ENCODE measurements at places on chromosomes 11 and 22. TPM values are rescaled to one million over a fixed set of nuclear protein-coding genes. Genes with fewer than 3 reads are reported as not detected.

DNA sequence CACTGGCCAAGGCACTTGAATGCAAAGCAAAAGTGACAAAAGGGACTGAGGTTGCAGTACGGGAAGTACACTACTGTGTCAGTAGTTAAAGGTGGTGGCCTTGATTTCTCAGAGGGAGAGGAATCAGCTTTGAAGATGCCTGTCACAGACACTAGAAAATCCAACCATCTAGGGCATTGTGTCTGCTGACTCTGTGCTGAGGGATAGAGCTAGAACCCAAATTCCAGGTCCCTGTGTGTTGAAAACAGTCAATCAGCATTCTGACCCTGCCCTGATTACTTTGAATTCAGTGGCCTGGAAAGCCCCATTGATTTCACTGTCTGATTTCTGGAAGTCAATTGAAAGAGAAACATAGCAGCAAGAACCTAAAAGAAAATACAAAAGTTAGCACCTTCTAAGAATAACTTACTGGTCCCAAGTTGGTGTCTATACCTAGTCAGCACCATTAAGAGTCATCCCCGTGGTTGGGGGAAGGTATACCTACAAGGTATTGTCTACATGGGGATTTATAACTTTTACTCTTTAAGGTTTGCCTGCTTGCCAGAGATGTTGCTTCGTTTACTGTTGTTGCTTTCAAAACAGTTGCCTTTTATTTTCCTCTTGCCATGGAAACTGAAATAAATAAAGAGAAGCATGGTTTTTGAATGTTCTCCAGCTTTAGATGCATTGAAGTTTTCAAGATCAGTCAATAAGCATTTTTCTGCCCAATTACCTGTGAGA is 97.3 kb downstream of the PDHX start:
- peaks cover 43% of the 10 kb centered on the region for H3K4me1 ChIP-seq
- no peak for DNase-seq
- H3K27ac ChIP-seq: peak overlapping the region; percentile 76
- H3K36me3 ChIP-seq: no peaks in the 10 kb centered on the region

The MYEOV gene
- 1.8 TPM for total RNA-seq

DNA sequence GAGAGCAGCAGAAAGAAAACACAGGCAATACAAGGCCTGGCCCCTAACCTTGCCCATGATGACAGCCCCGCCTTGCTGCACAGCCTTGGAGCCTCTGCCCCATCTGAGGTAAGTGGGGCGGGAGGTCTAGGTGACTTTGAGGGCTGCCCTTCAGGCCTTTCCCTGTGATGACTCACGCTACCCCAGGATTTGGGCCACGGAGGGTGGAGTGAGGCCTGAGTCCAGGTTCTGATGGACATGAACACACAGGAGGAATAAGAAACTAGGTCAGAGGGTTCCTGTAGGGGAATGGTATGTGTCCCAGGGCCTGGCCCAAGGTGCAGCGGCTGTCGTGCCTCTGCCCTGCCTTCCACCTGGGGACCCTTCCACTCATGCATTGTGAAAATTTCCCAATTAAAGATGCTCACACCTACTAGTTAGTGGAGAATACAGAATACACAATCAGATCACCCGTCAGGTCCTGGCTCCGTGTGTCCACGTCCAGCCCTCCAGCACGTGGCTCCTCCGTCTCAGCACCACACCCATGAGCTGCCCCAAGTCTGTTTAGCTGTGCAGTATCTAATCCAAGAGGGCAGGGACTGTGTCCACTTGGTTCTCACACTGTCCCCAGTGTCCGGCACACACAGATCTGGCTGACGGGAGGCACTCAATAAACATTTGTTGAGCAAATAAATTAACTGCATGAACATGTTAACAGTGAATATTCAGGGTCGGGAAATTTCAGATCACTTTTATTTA is 111.0 kb downstream of the CHST1 start:
- H3K27me3 ChIP-seq: peaks cover 6% of the 10 kb centered on the region
- no peaks in the 10 kb centered on the region for H3K36me3 ChIP-seq
- no peaks in the 10 kb centered on the region for H3K4me1 ChIP-seq

- H3K4me3 ChIP-seq: no peak overlapping the region
- no peak overlapping the region for H3K27ac ChIP-seq
- H3K27me3 ChIP-seq: no peaks in the 10 kb centered on the region
- H3K4me1 ChIP-seq: peaks cover 7% of the 10 kb centered on the region
Measured at GRCh38 chr11:75809991-75810390, 5.0 kb upstream of the UVRAG start.

- H3K4me1 ChIP-seq: peaks cover 34% of the 10 kb centered on the region
- peak overlapping the region; percentile 79 for H3K4me3 ChIP-seq
- H3K27ac ChIP-seq: peak overlapping the region; percentile 73
- peak; percentile 90 for DNase-seq
- no peaks in the 10 kb centered on the region for H3K27me3 ChIP-seq
Measured at GRCh38 chr11:69644071-69644961, 3.4 kb downstream of the CCND1 start.

GRCh38 chr22:22982616-22983015 is 87.7 kb upstream of the GNAZ start:
- peaks cover 22% of the 10 kb centered on the region for H3K27me3 ChIP-seq
- H3K4me1 ChIP-seq: no peaks in the 10 kb centered on the region
- no peak for DNase-seq
- no peak overlapping the region for H3K4me3 ChIP-seq
- no peaks in the 10 kb centered on the region for H3K36me3 ChIP-seq

The BDNF gene
- 4.2 TPM for total RNA-seq

- H3K36me3 ChIP-seq: peaks cover 12% of the 10 kb centered on the region
- DNase-seq: no peak
- H3K4me1 ChIP-seq: peaks cover 11% of the 10 kb centered on the region
- no peak overlapping the region for H3K27ac ChIP-seq
Measured at GRCh38 chr11:77630157-77630710, 7.4 kb downstream of the CLNS1A start.

- no peak for DNase-seq
- no peaks in the 10 kb centered on the region for H3K36me3 ChIP-seq
- H3K4me1 ChIP-seq: peaks cover 39% of the 10 kb centered on the region
- no peak overlapping the region for H3K4me3 ChIP-seq
- H3K27me3 ChIP-seq: no peaks in the 10 kb centered on the region
- peak overlapping the region; percentile 78 for H3K27ac ChIP-seq
Measured at GRCh38 chr11:72773696-72774095, 20.2 kb downstream of the STARD10 start.

The BCL2L13 gene
- 58.3 TPM for total RNA-seq

GRCh38 chr22:19055801-19056200 is 66.4 kb downstream of the DGCR2 start:
- no peak for DNase-seq
- no peak overlapping the region for H3K4me3 ChIP-seq
- no peaks in the 10 kb centered on the region for H3K27me3 ChIP-seq

DNA sequence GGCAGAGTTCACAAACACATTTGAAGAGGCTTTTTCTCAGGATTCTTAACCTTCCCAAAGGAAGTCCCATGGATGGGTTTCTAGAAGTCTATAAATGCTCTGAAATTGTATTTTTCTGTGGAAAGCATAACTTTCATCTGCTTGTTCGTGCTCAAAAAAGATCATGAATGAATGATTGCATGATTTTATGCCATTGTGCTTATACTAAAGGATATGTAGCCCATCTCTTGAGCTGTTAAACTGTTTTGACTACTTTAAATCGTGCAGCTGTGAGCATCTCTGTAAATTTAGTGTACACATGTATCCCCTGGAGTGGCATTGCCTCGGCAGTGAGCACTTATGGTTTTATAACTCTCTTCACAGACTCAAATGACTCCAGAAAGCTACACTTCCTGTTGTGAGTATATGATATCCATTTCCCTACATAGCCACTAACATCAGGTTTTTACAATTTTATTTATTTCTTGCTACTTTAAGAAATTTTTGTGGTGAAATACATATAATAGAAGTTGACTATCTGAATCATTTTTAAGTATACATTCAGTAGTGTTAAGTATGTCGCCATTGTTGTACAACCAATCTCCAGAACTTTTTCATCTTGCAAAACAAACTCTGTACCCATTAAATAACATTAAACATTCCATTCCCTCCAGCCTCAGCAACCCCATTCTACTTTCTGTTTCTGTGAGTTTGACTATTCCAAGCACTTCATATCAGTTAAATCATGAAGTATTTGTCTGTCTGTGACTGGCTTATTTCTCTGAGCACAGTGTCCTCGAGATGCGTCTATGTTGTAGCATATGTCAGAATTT is 8.0 kb downstream of the NEAT1 start:
- no peaks in the 10 kb centered on the region for H3K27me3 ChIP-seq
- DNase-seq: no peak
- peak overlapping the region; percentile 99 for H3K27ac ChIP-seq
- H3K36me3 ChIP-seq: peaks cover 66% of the 10 kb centered on the region

The APOL5 gene
- total RNA-seq: not detected

GRCh38 chr11:31651822-31652221 is 142.3 kb downstream of the ELP4 start:
- no peak overlapping the region for H3K27ac ChIP-seq
- no peaks in the 10 kb centered on the region for H3K27me3 ChIP-seq
- H3K4me3 ChIP-seq: no peak overlapping the region
- peaks cover 7% of the 10 kb centered on the region for H3K4me1 ChIP-seq

DNA sequence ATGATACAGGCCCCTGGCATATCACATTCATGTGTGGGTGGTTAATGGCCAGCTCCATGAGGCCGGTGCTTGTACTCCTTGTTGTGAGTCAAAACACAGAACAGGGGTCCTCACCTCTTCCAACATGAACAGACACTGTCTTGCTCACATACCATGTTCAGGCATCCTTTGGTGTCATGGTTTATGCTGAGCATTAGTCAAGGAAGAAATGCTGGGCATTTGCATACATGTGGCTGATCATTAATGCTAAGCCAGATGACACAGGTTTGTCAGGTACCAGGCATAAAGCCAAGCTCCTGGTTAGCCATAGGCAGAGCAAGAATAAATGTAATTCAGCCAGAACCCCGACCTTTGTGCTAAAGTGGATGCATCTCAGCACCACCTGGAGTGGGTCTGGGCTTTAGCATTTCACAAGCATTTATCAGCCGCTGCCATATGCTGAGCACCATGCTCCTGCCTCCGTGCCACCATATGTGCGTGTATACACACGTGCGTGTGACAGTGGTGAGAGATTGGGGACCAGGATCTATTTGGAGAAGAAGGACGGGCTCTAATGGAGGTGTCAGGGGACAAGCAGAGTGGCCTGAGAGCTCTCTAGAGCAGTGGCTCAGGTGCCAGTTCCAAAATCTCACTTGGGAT is 55.0 kb downstream of the MICAL2 start:
- H3K36me3 ChIP-seq: no peaks in the 10 kb centered on the region
- no peak for DNase-seq
- peaks cover 67% of the 10 kb centered on the region for H3K4me1 ChIP-seq
- H3K27ac ChIP-seq: peak overlapping the region; percentile 94
- no peak overlapping the region for H3K4me3 ChIP-seq

- no peaks in the 10 kb centered on the region for H3K36me3 ChIP-seq
- DNase-seq: no peak
- no peaks in the 10 kb centered on the region for H3K4me1 ChIP-seq
- no peak overlapping the region for H3K4me3 ChIP-seq
- no peak overlapping the region for H3K27ac ChIP-seq
Measured at GRCh38 chr11:104713401-104713800, 184.9 kb downstream of the CASP12 start.

The CCDC157 gene
- total RNA-seq: 2.9 TPM

The TRIM6 gene
- 1.9 TPM for total RNA-seq

The OR4A16 gene
- total RNA-seq: not detected

DNA sequence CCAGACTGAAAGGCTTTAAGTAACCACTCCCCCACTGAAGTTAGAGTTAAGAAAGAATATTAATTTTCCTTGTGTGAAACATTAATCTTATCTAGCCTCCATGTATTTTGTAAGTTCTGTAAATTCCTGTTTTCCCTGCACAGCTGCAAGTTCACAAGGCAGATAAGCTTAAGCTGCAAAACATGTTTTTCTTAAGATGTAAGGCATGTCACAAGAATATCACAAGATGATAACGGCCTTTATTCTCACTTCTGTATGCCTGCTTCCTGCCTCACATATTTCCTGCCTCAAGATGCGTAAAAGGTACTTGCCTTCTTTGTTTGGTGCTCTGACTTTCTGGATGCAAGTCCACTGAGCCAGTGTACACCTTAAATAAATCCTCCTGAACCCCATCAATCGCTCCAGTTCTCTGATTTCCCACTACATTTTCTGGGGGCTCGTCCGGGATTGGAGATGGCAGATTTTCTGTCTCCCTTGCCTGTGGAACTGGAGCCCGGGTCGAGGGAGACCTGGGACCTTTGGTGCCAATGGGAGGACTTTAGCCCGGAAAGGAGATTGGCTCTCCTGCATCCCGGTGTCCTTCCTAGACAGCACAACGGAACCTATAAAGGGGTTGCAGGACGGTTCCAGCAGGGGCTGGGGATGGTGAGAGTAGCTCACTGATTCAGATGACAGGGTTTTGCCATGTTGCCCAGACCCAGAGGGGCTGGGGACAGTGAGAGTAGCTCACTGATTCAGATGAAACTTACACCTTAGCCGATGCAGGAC is 30.2 kb downstream of the PPARA start:
- peaks cover 62% of the 10 kb centered on the region for H3K36me3 ChIP-seq
- H3K4me1 ChIP-seq: no peaks in the 10 kb centered on the region
- H3K27ac ChIP-seq: no peak overlapping the region
- H3K27me3 ChIP-seq: no peaks in the 10 kb centered on the region

- H3K36me3 ChIP-seq: no peaks in the 10 kb centered on the region
- no peak overlapping the region for H3K4me3 ChIP-seq
- no peak overlapping the region for H3K27ac ChIP-seq
- no peaks in the 10 kb centered on the region for H3K27me3 ChIP-seq
Measured at GRCh38 chr22:23107487-23108248, 34.1 kb downstream of the RSPH14 start.

DNA sequence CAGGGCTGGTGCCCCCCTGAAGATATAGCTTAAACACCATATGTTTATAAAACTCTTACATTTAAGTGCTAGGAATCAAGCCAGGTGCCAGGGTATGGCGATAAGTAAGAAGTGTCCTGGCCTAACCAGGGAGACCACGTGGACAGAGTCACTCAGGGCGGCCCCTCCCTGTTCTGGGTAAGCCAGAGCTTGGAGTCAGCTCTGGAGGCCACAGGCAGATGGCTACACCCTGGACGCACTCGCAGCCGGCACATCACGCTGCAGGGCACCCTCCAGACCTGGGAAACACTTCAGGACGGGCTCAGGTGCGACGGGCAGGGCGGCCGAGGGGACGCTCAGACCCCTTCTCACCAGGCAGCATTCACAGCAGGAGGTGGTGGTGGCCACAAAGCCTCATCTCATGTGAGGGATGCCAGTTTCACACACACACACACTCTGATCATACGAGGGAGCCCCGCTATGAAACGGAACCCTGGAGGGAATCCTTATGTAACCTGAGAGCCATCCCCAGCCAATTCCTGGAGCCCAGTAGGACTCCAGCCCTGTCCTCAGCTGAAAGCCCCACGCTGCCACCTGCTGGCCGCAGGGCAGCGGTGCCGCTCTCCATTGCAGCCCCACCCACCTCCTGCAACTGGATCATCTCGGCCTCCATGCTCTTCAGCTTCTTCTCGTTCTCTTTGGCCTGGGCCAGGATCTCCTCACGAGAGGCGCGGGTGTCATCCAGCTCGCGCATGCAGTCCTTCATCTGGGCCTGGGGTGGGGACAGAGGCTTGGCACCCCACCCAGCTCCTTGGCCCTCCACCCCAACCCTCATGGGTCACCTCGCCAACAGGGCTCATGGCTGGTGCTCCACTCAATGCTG is 33.4 kb downstream of the APOL1 start:
- H3K27ac ChIP-seq: peak overlapping the region; percentile 60
- no peaks in the 10 kb centered on the region for H3K27me3 ChIP-seq
- H3K36me3 ChIP-seq: peaks cover 46% of the 10 kb centered on the region
- peaks cover 7% of the 10 kb centered on the region for H3K4me1 ChIP-seq
- peak; percentile 94 for DNase-seq

Measured in osteocyte (in vitro differentiated cells).